Activated gamma-delta T cell treated with anti-CD3 and anti-CD28 coated beads, Interleukin-2, amount 50 U/mL, for 16 hours (primary cell): ENCODE measurements at places on chromosomes 11 and 22.

DNA sequence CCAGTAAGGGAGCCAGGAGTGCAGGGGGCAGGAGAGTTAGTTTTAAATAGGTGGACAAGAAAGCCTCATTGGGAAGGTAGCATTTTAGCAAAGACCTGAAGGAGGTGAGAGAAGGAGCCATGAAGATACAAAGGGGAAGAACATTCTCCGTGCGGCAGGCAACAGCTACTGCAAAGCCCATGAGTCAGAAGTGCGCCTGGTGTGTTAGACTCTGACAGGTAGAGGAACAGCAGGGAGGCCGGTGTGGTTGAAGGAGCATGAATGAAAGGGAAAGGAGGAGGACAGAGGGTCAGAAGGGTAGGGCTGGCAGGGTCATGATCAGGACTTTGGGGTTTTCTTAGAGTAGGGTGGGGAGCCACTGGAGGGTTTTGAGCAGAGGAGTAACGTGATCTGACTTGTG, 34.5 kb upstream of the PAMR1 start:
- no peak for DNase-seq

- DNase-seq = no peak
Observed at GRCh38 chr11:129086976-129087375, 105.1 kb downstream of the ARHGAP32 start.

- DNase-seq = peak; percentile 65
Observed at GRCh38 chr22:36331306-36331911, 56.4 kb downstream of the MYH9 start.

GRCh38 chr22:27381960-27382742, 419.4 kb downstream of the MN1 start:
- DNase-seq = no peak

- DNase-seq = no peak
Observed at GRCh38 chr11:116467823-116468222, 305.0 kb downstream of the BUD13 start.

DNA sequence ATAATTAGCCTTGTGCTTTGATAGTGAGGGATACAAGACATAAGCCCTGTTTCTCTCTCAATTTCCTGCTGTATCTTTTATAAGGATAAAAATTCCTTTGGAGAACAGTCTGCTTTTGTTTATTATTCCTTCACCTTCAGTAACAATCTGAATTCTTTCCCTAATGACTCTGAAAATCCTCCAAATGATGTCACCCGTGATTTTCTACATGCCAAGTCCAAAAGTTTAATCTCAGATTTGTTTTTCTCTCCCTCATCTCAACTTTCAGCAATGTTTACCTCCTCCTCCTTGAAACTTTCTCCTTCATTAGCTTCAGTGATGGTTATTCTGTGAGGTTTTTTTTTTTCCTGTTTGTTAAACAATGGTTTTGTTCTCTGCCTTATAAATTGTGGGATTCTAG, 2.2 kb downstream of the OR51E2 start:
- DNase-seq = no peak

DNA sequence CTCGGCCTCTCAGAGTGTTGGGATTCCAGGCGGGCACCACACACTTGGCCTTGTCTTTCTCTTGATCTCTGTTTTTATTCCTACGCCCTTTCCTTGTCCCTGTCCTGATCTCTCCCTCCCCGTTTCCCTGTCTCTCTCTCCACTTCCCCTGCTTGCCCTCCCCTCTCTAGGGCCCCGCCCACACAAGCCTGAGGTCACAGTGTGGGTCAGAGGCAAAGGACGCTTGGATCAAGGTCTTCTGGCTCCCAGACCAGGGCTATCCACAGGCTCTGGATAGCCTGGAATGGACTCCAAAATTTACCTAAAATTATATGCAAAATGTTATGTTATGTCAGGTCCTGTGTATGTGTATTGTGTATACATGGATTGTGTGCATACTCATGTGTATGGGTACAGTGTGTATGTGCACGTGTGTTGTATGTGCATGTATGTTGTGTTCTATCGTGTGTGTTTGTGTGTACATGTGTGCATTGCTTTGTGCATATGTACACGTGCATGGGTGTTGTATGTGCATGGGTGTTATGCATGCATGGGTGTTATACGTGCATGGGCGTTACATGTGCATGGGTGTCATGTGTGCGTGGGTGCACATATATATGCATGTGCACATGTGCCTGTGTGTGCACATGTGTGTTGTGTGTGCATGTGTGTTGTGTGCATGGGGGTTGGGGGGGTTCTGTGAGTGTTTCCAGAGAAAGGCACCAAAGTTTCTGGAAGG, 38.3 kb downstream of the TP53I11 start:
- DNase-seq = no peak

DNA sequence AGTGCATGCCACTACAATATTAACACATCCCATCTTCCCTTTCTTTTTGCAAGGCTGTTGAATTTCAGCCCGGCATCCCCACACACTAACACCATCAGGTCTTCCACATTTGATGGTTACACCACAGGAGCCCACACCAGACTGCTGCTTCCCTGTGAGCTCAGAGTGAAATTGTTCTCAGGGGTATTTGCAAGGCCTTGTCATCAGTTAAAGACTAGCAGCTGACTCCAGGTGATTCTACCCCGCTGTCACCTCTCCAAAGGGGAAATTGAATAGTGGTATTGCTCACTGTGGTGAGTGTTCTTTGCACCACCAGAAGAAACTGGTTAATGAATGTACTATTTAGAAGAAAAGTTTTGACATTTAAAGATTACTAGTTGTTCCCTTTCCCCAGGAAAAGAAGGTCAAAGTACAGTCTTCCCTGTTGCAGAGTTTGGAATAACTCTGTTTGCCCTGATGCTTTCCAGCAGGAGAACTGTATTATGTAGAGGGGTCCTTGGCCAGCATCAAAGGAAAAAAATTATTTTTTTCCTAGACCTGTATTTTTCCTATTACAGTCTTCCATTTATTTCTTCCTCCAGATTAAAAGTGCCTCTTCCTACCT, 41.9 kb downstream of the BID start:
- no peak for DNase-seq

GRCh38 chr11:125182573-125182972, 18.0 kb downstream of the PKNOX2 start:
- no peak for DNase-seq

- DNase-seq = no peak
Observed at GRCh38 chr11:128894286-128894681, 3.1 kb downstream of the KCNJ5 start.
